ENCODE measurements at places on chromosomes 6 and 20.

GRCh38 chr6:40956936-40957335 lies 82.1 kb downstream of the UNC5CL start:
- no peak for DNase-seq

GRCh38 chr6:53464927-53465460 lies 79.9 kb downstream of the GCLC start:
- DNase-seq: no peak

GRCh38 chr6:41343641-41344187 lies 8.3 kb downstream of the NCR2 start:
- no peak for DNase-seq

DNA sequence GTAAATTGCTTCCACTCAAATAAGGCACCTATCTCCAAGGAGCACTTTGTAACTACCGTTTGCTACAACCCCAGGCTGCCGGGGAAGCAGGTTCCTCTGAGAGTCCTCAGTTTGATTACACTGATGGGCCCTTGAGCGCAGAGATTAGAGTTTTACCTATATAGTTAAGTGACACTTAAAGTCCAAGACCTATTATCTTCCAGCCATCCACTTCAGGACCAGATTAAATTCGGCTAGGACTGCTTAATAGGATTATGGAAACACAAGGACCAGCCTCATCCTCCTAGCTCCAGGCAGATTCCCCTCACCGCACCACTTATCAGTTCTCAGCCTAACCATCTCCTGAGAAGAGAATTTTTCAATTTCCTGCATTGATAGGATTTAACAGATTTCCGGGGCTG lies 64.7 kb upstream of the TIAM2 start:
- DNase-seq: no peak
